Activated T-cell treated with anti-CD3 and anti-CD28 coated beads, Interleukin-2, amount 50 U/mL, for 48 hours (primary cell): ENCODE measurements at places on chromosomes 4 and X.

DNA sequence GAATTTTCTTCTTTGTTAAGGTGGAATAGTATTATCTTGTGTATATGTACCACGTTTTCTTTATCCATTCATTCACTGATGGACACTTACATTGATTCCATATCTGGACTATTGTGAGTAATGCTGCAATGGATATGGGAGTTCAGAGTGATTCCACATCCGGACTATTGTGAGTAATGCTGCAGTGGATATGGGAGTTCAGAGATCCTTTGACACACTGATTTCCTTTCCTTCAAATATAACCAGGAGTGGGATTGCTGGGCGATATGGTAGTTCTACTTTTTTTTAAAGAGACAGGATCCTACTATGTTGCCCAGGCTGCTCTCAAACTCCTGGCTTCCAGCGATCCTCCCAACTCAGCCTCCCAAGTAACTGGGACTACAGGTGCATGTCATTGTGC, 12.1 kb downstream of the TMEM156 start:
- no peak for DNase-seq

DNA sequence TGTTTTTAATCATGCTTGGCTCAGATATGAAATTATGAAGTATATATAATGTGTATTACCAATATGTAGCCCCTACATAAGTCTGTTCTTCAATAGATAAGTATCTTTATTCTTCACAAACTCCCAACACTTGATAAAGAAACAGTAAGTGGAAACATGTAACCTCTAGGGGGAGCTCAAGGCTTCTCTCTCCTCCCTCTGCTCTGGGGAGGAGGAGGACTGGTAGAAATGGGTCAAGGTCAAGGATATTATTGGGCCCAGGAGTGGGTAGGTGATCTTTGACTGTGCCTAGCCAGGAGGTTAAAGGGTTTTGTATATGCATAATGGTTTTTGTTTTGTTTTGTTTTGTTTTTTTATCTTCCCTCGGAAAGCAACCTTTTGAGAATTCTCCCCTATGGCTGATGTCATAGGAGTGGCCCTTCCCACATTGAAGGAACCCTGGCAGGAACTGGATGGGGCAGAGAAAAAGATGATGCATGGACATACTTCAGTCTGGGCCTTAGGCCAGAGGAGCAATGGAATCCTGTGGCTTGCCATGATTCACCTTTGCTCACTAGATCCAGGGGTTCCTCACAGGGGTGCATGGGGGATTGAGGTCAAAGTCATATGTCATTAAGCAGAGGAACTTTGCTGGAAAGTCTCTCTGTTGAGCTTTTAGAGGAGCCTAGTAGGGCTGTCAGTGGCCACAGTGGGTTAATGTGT, 460.3 kb downstream of the MID1IP1 start:
- no peak for DNase-seq

- peak; percentile 52 for DNase-seq
Observed at GRCh38 chrX:47723689-47724088, 64.7 kb upstream of the UXT start.

GRCh38 chr4:78235800-78236199, 178.7 kb downstream of the FRAS1 start:
- DNase-seq: no peak

DNA sequence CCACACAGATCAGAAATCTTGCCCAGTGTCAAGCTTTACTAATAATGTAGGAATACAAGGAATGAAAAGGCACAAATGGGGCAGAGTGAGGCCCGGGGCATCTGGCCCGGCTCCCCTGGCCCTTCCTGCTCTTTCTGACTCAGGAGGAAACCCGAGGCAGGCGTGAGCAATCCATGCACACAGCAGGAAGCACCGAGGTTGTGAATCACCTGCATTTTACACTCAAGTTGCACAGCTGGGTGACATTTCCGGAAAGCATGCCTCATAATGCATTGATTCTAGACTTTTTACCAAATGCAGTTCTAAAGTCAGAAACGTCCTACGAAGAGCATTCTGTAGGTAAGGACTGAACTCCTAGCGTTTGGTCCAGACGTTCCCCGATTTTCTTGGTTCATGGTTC, 38.9 kb downstream of the PRIMPOL start:
- DNase-seq: peak; percentile 43

- no peak for DNase-seq
Observed at GRCh38 chrX:13140007-13140406, 95.6 kb upstream of the FAM9C start.

GRCh38 chrX:139750390-139750789, 42.4 kb upstream of the MCF2 start:
- no peak for DNase-seq

DNA sequence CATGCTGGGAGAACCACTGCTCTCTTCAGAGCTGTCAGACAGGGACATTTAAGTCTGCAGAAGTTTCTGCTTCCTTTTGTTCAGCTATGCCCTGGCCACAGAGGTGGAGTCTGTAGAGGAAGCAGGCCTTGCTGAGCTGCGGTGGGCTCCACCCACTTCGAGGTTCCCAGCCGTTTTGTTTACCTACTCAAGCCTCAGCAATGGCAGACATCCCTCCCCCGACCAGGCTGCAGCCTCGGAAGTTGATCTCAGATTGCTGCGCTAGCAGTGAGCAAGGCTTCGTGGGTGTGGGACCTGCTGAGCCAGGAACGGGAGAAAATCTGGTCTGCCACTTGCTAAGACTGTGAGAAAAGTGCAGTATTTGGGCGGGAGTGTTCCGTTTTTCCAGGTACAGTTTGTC, 118.9 kb downstream of the SLC10A6 start:
- peak; percentile 15 for DNase-seq

DNA sequence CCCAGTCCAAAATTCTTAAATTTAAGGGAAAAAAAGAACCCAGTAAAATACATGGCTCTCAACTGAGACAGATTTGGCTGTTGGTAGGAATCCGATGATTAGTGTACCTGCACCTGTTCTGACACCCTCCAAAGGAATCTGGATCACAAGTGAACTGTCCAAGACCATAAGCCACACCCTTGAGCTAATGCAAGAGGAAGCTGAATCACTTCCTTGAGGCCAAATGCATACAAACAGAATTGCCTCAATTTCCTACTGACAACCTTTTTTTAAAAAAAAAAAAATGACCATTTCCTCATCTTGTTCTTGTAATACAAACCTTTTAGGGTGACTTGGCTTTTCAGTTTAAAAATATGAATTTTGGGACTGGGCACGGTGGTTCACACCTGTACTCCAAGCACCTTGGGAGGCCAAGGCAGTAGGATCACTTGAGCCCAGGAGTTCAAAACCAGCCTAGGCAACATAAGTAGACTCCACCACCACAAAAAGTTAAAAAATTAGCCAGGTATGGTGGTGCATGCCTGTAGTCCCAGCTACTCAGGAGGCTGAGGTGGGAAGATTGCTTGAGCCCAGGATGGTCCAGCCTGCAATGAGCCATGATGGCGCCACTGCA, 10.7 kb upstream of the FBXL5 start:
- DNase-seq: no peak

DNA sequence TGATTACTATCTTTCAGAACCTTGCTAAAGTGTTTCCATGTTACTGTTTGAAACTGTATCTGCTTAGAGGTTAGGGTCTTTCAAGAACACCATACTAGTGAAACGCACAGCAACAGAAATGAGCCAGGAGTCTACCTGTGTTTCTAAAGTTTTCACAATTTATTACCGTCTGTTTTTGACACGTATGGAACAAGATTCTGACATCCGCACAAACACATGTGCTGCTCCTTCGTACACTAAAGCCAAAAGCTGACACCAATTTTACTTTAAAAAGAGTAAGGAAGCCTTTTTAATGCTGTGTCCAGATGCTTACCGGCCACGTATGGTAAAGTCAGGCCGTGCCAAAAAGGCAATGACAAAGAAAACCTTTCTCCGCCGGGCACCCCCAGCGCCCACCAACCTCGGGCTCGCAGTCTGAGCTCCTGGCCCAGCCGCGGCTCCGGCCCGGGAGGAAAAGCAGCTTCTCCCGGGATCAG, 532 bp downstream of the RPS4X start:
- no peak for DNase-seq

DNA sequence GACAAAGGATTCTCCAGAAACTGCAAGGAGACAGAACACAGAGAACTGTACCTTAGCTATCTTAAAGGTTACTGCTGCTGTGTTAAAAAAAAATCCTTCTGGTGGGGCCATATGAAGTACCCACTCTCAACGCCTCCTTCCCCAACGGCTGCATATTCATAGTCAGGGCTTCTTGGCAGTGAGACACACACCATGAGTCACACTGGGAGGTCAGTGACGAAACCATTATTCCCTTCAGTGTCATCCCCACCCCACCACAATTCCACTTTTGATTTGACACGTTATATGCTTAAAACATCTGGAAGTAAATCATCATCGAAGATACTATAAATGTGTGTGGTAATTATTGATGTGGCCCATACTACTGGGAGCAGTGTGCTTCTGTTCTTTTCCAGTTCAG, 271.5 kb downstream of the LDB2 start:
- DNase-seq: no peak

DNA sequence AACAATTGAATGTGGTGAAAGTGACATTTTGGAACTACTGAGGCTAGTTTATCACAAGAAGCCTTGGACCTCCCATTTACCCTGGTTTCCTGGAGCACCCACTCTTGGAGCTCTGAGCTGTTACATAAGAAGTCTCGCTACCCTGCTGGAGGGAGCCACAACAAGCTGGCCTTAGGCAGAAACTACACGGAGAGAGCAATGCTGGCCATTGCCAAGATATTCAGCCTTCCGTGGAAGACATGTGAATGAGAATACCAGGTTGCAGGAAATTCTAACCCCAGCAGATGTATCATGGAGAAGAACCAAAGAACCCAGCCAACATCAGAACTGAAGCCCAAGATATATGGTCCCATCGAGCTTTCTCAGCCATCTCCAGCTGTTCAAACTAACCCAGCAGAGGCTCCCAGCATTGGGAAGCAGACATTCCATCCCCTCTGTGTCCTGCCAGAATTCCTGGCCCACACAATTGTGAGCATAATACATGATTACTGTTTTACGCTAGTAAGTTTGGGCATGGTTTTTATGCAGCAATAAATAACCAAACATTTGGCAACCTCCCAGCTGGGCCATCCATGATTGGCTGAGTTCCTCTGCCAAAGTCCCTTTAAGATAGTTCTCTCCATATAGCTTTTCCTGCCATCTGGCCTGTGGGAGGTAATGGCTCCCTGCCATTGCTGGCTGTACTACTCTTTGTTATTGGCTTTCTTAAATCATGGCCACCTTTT, 17.9 kb upstream of the PDE5A start:
- DNase-seq: no peak

DNA sequence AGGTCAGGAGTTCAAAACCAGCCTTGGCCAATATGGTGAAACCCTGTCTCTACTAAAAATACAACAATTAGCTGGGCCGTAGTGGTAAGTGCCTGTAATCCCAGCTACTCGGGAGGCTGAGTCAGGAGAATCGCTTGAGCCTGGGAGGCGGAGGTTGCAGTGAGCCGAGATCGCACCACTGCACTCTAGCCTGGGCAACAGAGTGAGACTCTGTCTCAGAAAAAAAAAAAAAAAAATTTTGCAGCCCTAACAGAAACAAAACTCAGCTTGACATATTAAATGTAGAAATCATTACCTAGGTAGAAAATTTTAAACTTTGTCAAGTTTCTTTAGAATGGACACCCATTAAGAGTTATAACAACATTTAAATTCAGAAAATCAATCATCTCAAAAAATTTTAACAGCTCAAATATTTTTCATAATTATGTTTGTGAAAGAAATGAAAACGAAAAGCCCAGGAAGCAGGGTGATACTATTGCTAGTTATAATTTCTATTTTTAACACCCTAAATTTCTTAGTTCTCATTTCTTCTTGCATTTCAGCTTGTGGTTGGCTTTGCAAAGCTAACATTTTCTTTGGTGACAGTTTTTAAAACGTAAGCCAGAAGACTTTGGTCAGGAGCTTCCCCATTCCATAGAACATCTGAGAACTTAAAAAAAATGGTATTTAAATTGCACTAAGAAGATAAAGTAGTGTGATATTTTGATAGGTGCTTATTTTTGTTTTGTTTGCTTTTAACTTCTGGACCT, 33.3 kb upstream of the RBBP7 start:
- no peak for DNase-seq

GRCh38 chrX:112761242-112762207, 79.1 kb downstream of the AMOT start:
- no peak for DNase-seq

GRCh38 chr4:2939383-2940243, 23.6 kb downstream of the NOP14 start:
- peak; percentile 50 for DNase-seq

- DNase-seq: no peak
Observed at GRCh38 chrX:150769408-150769807, 76.2 kb downstream of the MTMR1 start.

DNA sequence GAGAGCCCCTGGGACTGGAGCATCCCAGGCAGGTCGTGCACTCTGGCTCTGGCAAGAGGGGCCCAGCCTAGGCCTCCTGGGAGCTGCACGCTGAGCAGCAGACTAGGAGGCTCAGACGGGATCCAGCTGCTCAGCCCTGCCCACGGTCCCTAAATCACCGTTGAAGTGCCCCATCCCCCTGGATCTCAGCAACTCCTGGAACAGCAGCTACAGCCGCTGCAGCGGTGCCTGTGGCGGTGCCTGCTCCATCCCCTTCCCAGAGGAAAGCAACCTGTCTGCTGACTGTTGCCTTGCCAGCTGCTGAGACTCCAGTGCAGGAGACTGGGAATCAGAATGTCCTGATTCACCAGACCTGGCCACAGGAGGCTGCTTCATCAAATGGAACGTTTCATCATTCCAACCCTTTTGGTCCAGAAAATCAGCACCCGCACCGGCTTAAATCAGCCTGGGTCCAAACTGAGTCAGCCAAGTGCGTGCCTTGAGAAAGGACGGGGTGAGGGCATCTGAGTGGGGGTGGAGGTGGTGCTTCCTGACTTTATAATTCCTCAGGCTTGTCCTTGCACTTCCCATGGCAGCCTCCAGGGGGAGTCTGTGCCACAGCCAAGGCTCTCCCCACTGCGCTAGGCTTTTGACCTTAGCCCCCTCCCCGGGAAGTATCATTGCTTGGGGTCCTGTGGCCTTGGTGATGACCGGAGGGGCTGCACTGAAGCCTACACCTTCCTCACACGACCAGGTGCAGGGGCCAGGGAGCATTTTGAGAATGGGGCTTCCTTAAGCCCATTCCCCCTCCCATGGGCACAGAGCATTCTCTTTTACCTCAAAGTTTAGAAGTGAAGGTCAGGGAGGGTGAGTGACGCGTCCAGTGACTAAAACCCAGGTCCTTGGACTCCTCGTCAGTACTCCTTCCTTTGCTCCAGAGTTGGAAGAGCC, 6.5 kb downstream of the ZNF185 start:
- DNase-seq: peak; percentile 71

- DNase-seq: no peak
Observed at GRCh38 chr4:6050551-6050950, 32.3 kb upstream of the C4orf50 start.

DNA sequence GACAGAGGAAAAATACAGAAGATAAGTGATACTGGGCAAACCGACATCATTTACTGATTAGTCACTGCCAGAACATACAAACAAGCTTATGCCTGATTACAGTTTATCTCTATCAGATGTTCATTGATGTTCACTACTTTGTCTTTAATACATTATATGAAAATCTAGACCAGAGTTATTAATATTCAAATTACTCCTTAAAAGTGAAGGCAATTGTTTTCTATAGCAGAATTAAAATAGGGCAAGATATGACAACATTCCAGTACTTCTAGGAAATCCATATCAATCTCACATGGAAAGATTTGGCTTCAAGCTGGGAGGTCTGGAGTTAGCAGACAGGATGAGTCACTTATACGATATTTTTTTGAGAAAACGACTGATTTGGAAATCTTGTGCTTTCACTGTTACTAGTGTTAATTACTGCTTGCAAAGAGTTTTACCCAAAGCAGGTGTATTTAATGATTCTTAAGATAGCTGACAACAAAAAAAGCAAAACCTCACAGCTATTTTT, 31.8 kb downstream of the HPGD start:
- DNase-seq: no peak
